ENCODE measurements at places on chromosomes 2 and 18. TPM values are rescaled to one million over a fixed set of nuclear protein-coding genes. Genes with fewer than 3 reads are reported as not detected.

Gene IL36B
- not detected for total RNA-seq

Gene CNGA3
- 0.40 TPM for total RNA-seq

Gene SLC23A3
- 2.0 TPM for total RNA-seq

- DNase-seq, result no peak
These were observed 120.5 kb upstream of the HS6ST1 start for GRCh38 chr2:128439031-128439790.

Gene CPO
- not detected for total RNA-seq

- no peak for DNase-seq
These were observed 43.6 kb upstream of the IHH start for GRCh38 chr2:219104107-219105035.

Measured in lung (tissue), 17 donors.